ENCODE measurements at places on chromosomes 12 and 14.

DNA sequence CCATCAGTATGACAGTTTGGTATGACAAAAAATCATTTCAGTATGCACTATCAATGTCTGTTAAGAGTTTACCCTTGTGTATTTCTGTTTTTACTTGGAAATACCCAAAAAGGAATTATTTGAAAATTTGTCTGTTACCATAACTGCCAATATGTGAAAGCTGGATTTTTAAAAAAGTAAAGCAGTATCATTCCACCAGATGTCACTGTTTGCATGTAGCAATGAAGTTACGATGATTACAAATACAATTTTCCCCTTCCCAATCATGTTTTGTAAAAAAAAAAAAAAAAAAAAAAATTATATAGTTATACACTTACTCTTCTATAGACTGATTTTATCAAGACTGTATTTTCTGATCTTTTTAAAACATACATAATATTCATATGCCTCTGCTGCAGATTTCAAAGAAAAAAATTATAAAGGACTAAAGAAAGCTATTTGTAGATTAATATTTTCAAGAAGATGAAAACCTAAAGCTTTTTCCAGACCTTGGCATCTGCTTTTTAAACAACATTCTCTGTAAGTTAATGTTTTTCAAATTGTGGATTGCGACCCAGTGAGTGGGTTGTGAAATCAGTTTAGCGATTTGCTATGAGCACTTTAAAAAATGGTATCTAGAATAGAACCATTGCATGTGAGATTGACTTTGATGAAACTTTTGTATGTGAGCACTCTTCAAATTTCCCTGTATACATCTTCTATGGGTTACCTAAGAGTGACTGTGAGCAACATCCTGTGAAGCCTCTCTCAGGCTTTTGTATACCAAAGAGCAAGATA is 114.2 kb downstream of the TTC6 start:
- no peak for DNase-seq

DNA sequence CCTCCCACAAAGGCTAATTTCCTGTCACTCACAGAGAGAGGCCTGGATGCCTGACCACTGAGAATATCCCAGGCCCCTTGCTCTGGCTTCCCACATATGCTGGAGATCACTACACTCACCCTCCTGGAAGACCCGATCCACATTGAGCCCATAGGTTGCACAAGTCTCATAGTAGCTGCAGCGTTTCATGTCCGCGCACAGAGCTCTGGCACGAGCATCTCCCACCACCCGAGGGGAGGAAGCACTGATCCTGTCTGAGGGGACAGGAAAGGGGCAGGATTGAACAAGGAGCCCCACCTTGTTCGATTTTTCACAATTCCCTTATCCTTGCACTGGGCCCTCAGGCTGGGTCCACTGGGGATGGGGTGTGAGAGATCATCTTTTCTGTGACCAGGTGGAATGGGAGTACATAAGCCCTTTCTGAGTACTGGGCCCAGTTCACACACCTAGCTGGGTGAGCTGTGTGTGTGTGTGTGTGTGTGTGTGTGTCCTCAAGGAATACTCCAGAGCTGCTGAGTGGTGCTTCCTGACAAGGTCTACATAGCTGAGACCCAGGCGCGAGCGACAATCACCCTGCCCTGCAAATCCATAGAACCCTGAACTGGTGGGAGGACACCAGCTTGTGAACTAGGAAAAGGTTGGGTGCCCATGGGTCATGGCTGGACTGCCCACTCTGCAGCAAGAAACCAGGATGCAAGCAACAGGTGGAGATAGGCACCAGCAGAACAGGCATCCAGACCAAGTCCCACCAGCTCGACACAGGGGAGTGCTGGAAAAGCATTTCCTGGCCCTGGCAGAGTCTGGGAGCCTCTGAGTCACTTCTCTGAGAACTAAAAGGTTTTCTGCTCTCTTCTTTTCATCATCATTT is 5.6 kb downstream of the AGAP2 start:
- no peak for DNase-seq

- DNase-seq: no peak
Observed at GRCh38 chr12:47901063-47901717, 3.6 kb downstream of the VDR start.

DNA sequence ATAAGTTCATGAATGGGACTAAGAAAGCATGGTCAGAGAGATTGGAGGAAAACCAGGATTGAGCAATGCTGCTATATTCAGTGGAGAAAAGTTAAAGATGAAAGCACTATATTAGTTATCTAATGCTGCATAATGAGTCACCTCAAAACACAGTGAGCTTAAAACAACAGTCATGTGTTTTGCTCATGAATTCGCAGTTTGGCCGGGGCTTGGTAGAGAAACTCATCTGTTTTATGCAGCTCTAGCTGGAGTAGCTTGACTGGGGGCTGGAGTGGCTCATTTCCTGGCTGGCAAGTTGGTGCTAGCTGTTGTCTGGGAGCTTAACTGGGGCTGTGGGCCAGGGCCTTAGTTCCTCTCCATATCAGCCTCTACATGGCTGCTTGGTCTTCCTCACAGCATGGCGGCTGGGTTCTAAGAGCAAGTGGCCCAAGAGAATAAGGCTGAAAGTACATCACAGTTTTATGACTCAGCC is 90.1 kb downstream of the ADCK1 start:
- DNase-seq: no peak

DNA sequence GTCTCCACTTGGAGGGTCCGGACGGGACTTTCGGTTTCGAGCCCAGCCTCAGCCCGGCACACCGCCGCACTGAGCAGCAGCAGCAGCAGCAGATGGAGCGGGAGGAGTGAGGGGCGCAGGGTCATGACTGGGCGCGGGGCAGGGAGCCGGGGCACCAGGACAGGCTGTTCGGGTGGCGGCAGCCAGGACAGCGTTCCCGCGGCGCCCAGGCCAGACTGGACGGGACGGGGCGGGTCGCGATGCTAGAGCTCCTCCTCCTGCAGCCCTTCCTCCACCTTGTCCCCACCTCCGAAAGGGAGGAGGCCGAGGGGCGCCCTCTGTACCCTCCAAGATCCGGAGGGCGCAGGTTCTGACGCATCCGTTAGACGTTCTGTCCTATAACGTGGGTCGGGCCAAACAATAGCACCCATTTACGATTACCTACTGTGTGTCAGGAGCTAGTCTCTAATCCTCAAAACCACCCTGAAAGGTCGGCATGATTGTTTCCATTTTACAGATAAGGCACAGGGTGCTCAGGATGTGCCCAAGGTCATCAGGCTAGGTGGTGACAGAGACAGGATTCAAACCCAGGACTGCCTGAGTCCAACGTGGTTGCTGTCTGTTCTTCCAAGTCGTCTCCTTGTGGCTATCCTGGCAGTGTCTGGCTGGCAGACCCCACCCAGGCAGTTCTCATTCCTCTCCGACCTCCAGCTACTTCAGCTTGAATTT is at the start of gene FKBP11:
FKBP11 (minus strand) TSS at position 189 of the 708 bp plus-strand sequence; CDS start at position 125, 64 bp downstream.
- peak; percentile 75 for DNase-seq

DNA sequence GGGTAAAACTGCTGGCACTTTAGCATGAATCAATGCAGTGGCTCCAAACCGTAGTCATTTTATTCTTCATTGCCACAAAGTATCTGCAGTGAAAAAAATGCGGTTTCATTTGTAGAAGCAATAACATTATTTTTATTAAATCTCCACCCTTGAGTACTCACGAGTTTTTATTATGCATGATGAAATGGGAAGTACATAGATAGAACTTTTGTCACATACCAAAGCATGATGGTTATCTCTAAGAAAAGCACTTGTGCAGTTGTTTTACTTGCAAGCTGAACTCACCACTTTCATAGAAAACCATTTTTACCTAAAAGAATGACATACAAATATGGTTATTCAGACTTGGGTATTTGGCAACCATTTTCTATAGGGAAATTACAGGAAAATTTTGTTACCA is 90.3 kb downstream of the PELI2 start:
- DNase-seq: no peak

- peak; percentile 41 for DNase-seq
Observed at GRCh38 chr14:102554821-102555819, 37.3 kb upstream of the RCOR1 start.

DNA sequence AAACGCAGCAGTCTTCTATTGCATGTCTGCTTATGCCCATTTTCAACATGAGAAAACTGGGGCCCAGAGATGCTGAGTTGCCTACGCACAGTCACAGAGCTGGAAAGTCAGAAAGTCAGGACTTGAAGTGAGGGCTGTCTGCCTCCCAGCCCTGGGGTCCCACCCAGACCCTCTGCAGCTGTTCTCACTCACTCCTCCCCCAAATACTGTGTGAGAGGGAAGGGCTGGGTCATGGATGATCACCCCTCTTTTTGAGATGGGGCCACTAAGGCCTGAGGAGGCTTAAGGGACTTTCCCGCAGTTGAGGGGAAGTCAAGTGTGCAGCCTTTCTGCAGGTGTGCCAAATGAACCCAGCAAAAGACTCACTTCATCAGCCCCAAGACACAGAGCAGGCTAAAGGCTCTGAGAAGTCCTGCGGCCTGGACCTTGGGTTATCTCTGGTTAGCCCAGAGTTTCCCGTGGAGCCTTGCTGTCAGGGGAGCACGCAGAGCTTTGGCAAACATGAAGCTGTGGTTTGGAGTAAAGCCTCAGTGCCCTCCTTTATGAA is 18.7 kb downstream of the DTX1 start:
- no peak for DNase-seq

GRCh38 chr12:108888031-108888430 is 8.1 kb downstream of the DAO start:
- DNase-seq: no peak

GRCh38 chr12:3958534-3958933 is 85.3 kb upstream of the PARP11 start:
- no peak for DNase-seq

DNA sequence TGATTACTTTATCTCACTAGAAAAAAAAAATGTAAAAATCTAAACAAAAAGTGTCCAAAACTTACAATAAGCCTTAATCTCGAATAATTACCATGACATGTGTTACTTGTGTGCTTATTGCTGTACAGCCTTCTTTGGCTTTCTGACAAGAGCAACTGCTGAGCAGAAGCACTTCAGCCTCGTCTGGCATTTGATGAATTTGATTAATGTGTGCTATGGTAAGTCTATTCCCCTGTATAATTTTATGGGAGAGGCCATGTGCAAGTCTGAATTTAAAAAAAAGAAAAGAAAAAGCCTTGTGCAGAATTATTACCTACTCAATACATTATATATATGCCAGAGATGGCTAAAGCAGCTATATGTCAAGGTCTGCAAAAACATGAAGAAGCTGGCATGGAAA is 113.9 kb downstream of the AEBP2 start:
- no peak for DNase-seq

DNA sequence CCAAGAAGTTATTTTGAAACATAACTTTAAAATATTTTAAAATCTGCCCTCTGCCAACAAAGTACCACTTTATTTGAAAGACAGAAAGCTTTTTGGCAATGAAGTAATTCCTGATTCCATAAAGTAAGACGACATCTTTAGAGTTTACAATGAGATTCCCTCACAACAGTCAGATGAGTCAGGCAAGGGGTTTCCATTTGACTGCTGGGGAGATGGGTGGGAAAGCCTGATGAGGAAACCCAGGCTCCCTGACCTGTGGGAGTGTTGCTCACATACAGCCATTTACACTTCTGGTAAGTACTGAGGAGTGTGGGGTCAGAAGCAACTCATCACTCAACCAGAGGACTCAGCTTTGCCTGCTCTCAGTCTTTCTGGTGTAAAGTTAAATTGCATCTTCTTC is 10.2 kb downstream of the KITLG start:
- DNase-seq: no peak

- no peak for DNase-seq
Observed at GRCh38 chr14:69572030-69572840, 2.4 kb downstream of the CCDC177 start.

DNA sequence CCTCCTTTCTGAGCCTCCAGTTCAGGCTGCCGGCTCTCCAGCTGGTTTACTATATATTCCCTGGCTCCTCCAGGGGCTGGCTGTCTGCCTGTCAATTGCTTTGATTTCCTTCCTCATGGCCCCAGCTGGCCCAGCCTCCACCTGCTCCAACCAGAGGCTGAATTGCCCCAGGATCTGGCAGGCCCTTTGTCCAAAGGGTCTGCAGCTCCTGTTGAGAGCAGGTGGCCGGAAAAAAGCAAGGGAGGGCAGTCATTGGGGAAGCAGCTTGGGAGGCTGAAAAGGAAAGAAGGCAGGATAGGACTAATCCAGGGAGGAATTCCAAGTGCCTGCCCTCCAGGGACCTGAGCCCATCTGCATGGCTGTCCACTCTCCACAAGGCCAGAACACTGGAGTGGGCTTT is 25.3 kb downstream of the PAH start:
- no peak for DNase-seq

DNA sequence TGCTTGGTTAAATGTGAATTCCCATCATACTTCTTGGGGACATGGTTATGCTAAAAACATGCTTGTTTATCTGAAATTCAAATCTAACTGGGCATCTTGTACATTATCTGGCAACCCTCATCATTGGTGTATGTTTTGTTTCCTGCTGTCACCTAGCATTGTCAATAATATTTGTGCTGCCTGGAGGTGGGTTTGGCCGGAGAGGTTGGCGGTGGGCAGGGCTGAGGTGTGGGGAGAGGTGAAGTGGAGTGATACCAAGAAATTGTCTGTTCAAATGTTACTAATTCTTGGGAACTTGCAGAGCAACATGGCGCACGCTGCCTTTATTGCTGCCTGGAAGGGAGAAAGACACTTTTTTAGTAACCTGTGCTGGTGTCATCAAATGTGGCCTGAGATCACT is 280.5 kb downstream of the VRK1 start:
- DNase-seq: no peak

DNA sequence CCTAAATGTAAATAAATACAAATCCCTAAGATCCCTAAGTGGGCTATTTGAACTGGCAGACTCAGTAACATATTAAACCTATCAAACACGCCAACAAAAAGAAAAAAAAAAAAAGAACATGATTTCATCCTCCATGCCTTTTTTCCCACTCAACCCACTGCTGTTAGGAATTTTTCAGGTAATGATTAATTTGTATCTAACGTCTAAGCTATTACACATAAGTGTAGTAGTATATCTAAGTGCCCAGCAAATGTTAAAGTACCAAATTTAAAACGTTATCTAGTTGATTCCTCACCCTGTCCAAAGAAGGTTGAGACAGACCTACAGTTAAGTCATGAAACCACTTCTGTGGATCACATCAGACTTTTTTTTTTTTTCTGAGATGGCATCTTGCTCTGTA is 16.4 kb upstream of the ARID4A start:
- DNase-seq: no peak

GRCh38 chr12:11676052-11676451 is 26.6 kb downstream of the ETV6 start:
- no peak for DNase-seq

DNA sequence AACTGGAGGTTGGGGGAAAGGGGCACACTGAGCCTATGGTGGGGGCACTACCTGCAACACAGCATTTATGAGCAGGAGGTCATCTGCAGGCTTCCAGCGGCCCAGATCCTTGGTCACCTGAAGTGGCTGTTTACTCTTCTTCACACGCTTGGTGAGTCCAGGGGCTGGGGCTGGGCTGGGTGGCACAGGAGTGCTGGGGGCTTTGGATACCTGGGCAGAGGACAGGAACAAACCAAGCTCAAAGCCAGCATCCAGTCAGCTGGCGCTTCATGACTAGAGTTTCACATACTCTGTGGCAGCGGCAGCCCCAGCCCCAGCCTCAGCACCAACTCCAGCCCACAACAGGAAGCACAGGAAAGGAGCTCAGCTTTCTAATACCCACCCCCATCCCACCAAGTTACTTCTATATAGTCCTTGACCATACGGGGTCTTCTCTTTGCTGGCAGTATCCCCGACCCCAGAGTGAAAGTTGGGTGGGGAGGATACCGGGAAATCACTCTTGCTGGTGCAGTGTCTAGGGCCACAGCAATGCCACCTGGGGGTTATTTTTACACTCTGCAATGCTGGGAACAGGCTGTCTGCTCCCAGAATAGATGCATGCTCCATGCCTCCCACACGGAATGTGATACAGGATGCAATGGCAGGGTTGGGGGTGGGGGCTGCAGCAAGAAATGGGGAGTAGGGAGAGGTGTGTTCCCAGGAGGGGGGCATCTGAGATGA is 3.1 kb downstream of the MCRS1 start:
- no peak for DNase-seq
